ENCODE measurements at places on chromosomes 2 and 18. TPM values are rescaled to one million over a fixed set of nuclear protein-coding genes. Genes with fewer than 3 reads are reported as not detected.

SNORC gene
- 2.4 TPM for total RNA-seq

DNA sequence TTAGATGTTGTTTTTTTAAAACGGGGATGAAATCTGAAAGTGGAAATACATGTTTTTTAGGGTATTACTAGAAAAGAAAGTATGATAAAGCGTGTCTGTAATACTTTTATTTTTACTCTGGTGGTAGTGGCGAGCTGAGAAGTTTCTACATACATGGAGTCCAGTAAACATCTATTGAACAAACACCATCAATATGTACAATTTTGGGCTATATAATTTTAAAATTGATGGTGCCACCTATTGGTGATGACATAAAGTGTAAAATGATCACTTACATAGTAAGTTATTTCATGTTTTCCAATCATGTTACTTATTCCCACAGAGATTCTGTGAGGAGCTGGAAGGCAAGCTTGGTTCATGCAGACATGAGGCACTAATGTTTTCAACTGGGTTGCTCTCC is 31.5 kb upstream of the NFE2L2 start:
- no peaks in the 10 kb centered on the region for H3K27me3 ChIP-seq
- H3K27ac ChIP-seq, result no peak overlapping the region
- no peak overlapping the region for H3K4me3 ChIP-seq
- H3K4me1 ChIP-seq, result peaks cover 15% of the 10 kb centered on the region

FEV gene
- total RNA-seq, result not detected

GRCh38 chr2:4891394-4891793 is 800.8 kb upstream of the SOX11 start:
- no peak for DNase-seq
- H3K27ac ChIP-seq, result no peak overlapping the region
- H3K27me3 ChIP-seq, result no peaks in the 10 kb centered on the region
- H3K36me3 ChIP-seq, result no peaks in the 10 kb centered on the region

DNA sequence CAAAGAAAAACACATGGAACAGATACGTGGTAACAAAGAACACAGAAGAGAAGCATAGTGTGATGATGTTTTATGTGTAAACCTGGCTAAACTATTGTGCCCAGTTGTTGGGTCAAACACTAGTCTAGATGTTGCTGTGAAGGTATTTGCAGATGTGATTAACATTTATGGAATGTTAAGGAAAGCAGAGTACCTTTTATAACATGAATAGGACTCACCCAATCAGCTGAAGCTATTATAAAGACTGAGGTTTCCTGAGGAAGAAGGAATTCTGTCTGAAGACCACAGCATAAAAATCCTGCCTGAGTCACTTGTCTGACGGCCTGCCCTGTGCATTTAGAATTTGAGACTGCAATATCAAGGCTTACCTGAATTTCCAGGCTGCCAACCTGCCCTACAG is 253.1 kb downstream of the DYM start:
- H3K4me3 ChIP-seq, result no peak overlapping the region
- peaks cover 4% of the 10 kb centered on the region for H3K36me3 ChIP-seq
- no peaks in the 10 kb centered on the region for H3K27me3 ChIP-seq
- no peak overlapping the region for H3K27ac ChIP-seq
- DNase-seq, result no peak

CFLAR gene
- 229 TPM for total RNA-seq

DNA sequence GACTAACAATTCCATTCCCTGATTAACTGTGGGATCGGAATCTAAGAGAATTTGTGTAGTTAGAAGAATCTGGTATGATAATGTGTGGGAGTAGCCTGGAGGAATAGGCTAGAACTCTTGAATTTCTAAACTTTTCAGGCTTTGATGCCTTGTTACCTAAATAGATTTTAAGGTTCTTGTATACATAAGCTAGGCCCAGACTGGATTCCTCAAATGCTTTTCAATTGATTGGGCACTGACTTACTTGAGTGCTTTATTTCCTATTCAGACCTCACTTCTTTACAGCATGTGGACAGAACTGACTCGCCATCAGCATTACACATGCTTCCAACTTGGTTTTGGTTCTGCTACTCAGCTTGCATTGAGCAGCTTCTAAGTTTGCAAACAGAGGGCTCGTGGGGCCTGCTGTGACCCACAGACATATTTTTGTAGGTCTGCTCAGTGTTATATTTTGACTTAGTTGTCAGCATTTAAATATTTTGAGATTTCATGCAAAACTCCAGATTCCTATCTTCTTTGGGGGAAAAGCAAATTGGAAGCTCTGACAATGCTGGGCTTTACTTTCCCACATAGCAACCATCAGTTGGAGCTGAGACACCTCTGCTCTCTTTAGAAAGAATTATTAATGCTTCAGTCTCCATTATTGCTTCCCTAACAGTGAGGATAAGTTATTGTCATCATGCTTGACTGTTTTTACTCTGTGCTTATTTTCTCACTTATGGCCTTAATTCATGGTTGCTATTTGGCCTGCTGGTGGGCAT is 5.7 kb downstream of the PARD3B start:
- H3K36me3 ChIP-seq, result no peaks in the 10 kb centered on the region
- H3K4me3 ChIP-seq, result no peak overlapping the region
- H3K4me1 ChIP-seq, result no peaks in the 10 kb centered on the region
- no peak for DNase-seq

- H3K27ac ChIP-seq, result no peak overlapping the region
- no peak overlapping the region for H3K4me3 ChIP-seq
- no peaks in the 10 kb centered on the region for H3K36me3 ChIP-seq
Observed at GRCh38 chr2:224175538-224175937, 136.5 kb upstream of the SERPINE2 start.

DNA sequence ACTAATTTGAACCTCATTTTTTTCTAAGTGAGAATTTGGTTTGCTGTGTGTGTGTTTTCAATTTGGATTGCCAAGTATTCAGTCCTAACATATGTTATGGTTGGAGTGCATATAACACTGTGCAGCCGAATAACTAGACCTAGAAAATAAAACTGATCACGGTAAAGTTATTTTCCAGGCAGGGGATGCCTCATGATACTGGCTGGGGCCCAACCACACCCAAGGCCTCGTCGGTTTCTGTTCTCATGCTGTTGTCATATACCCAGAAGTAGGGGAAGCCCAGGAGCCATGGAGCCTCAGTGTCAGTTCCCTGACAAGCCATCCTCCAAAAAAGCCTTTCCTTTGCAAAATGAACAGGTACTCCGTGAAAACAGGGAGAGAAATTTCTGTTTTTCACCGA is 160.2 kb downstream of the GBX2 start:
- H3K36me3 ChIP-seq, result no peaks in the 10 kb centered on the region
- no peak overlapping the region for H3K27ac ChIP-seq
- no peak overlapping the region for H3K4me3 ChIP-seq
- no peak for DNase-seq
- H3K27me3 ChIP-seq, result peaks cover 3% of the 10 kb centered on the region

- no peak overlapping the region for H3K4me3 ChIP-seq
- H3K36me3 ChIP-seq, result no peaks in the 10 kb centered on the region
- H3K27me3 ChIP-seq, result no peaks in the 10 kb centered on the region
Observed at GRCh38 chr2:23904692-23905091, 22.2 kb downstream of the ATAD2B start.

PLGLB1 gene
- 1.3 TPM for total RNA-seq

DNA sequence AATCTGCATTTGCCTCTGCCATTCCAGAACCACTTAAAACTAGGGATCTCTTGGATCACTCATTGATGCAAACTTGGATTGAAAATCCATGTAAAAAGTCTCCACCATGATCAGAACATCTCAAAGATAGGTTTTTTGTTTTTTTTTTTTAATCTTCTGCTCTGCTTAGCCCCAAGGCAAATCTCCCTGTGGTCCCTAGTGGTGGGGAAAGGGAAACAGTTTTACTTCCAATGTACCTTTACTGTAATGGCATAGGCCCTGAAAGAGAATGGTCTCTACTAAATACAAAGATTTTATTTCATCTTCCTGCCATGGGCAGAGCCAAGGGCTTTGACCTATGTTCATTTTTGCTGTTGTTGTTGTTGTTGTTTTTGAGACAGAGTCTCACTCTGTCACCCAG is 78.4 kb downstream of the KANSL1L start:
- H3K4me1 ChIP-seq, result no peaks in the 10 kb centered on the region
- H3K4me3 ChIP-seq, result no peak overlapping the region
- no peaks in the 10 kb centered on the region for H3K27me3 ChIP-seq
- DNase-seq, result no peak

GRCh38 chr18:8063733-8064132 is 496.6 kb downstream of the PTPRM start:
- no peaks in the 10 kb centered on the region for H3K27me3 ChIP-seq
- H3K4me3 ChIP-seq, result no peak overlapping the region
- H3K27ac ChIP-seq, result no peak overlapping the region
- no peaks in the 10 kb centered on the region for H3K36me3 ChIP-seq

- H3K27ac ChIP-seq, result peak overlapping the region; percentile 95
- no peaks in the 10 kb centered on the region for H3K27me3 ChIP-seq
- DNase-seq, result peak; percentile 70
- peaks cover 35% of the 10 kb centered on the region for H3K36me3 ChIP-seq
- H3K4me3 ChIP-seq, result peak overlapping the region; percentile 95
- peaks cover 42% of the 10 kb centered on the region for H3K4me1 ChIP-seq
Observed at GRCh38 chr18:2656237-2656980, 883 bp downstream of the SMCHD1 start.

REG3A gene
- not detected for total RNA-seq

DNA sequence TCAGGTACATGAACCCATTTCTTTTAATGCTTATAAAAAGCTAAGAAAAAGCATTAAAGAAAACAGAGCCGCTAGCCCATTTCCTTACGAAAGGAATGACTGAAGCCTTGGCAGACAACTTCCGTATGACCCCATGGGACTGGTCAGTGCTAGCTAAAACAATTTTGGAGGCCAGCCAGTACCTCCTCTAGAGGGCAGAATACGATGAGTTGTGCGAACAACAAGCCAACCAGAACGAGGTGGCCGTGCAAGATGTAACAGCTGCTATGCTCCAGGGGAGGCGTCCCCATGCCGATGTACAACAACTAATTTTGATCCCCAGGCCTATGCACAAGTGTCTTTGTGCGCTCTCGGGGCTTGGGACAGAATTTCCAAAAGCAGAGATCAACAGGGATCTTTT is 16.7 kb downstream of the MAP3K2 start:
- DNase-seq, result no peak
- no peak overlapping the region for H3K27ac ChIP-seq
- H3K4me1 ChIP-seq, result peaks cover 28% of the 10 kb centered on the region
- H3K27me3 ChIP-seq, result no peaks in the 10 kb centered on the region
- no peak overlapping the region for H3K4me3 ChIP-seq

- H3K27ac ChIP-seq, result no peak overlapping the region
- no peak for DNase-seq
- no peaks in the 10 kb centered on the region for H3K4me1 ChIP-seq
- peaks cover 11% of the 10 kb centered on the region for H3K27me3 ChIP-seq
Observed at GRCh38 chr18:2108591-2108990, 462.7 kb downstream of the METTL4 start.

DNA sequence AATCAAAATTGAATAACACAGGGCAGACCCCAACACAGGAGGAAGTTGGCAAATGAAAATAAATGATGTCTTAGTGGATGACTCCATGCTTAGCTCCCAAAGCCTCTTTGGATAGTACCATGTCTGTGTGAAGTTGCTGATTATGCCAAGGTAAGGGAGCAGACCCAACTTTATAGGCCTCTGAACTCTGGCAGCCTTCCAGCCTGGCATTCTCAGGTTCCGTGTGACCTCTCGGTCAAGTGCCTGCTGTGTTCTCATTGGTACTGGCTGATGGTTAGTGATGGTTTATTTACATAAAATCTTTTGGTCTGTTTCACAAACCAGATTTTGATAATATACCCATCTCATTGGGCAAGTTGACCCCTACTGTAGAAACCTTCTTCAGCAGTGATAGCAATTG is 112.2 kb upstream of the TTC39C start:
- no peaks in the 10 kb centered on the region for H3K27me3 ChIP-seq
- H3K4me1 ChIP-seq, result peaks cover 6% of the 10 kb centered on the region
- DNase-seq, result no peak
- no peak overlapping the region for H3K4me3 ChIP-seq

SLC9A4 gene
- total RNA-seq, result 0.07 TPM

- peaks cover 80% of the 10 kb centered on the region for H3K27me3 ChIP-seq
- H3K4me1 ChIP-seq, result peaks cover 31% of the 10 kb centered on the region
- H3K4me3 ChIP-seq, result peak overlapping the region; percentile 41
- H3K36me3 ChIP-seq, result no peaks in the 10 kb centered on the region
- no peak for DNase-seq
Observed at GRCh38 chr2:72917877-72918553, 696 bp downstream of the EMX1 start.

- no peak overlapping the region for H3K27ac ChIP-seq
- peaks cover 10% of the 10 kb centered on the region for H3K27me3 ChIP-seq
- DNase-seq, result no peak
- H3K4me3 ChIP-seq, result no peak overlapping the region
- H3K36me3 ChIP-seq, result no peaks in the 10 kb centered on the region
Observed at GRCh38 chr18:50090370-50091312, 104.3 kb downstream of the MYO5B start.

DNA sequence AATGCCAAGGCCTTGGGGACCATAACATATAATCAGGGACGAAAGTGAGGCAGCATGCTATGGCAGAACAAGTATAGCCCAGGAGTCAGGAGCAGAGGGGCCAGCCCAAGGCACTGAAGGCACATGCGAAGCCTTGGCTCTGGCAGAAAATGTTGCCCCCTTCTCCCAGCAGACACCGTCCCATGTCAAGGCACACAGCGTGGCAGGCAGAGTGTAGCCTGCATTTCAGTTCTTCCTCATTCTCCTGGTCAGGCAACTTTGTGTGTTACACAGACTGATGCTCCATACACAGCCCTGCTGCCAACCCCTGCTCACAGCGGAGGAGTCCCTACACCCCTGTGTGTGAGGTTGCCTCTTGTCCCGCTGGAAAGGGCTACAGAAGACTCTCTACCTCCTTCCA is 480.8 kb downstream of the BCL11A start:
- H3K36me3 ChIP-seq, result no peaks in the 10 kb centered on the region
- H3K27me3 ChIP-seq, result no peaks in the 10 kb centered on the region
- no peak overlapping the region for H3K27ac ChIP-seq

- H3K4me1 ChIP-seq, result no peaks in the 10 kb centered on the region
- no peak overlapping the region for H3K27ac ChIP-seq
- no peak overlapping the region for H3K4me3 ChIP-seq
Observed at GRCh38 chr2:184006998-184007397, 591.3 kb upstream of the ZNF804A start.

GRCh38 chr18:58887613-58887963 is 22.9 kb downstream of the ZNF532 start:
- DNase-seq, result peak; percentile 52
- H3K4me1 ChIP-seq, result peaks cover 8% of the 10 kb centered on the region
- H3K27ac ChIP-seq, result no peak overlapping the region
- no peak overlapping the region for H3K4me3 ChIP-seq
- H3K36me3 ChIP-seq, result no peaks in the 10 kb centered on the region

DNA sequence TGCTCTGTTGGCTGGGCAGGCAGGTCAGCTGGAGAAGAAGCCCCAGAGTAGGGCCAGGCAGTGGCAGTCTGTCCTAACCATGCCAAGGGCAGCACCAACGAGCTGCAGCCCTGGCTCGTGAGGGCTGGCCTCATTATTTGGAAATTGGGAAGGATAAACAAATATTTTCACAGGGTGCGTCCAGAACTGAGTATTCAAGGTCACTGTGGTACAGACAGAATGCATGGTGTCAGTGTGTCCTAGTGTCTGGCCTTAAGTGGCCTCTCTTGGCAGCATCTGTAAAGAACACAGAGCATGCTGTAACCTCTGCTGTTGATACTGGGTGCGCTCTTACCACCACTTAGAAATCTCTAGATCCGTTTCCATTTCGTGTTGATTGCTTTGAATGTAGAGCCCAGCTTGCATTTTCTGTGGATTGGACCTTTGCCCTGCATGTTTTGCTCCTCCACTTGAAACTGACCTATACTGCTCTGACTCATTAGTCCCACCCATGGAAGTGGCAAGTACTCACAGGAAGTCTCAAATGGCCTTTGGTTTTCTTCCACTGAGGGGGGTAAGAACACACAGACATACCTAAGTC is 88.2 kb downstream of the GREB1L start:
- no peak overlapping the region for H3K27ac ChIP-seq
- no peaks in the 10 kb centered on the region for H3K4me1 ChIP-seq
- H3K27me3 ChIP-seq, result no peaks in the 10 kb centered on the region

VAMP8 gene
- total RNA-seq, result 91.1 TPM
